ENCODE measurements at places on chromosomes 3 and 15.

- no peak for DNase-seq
Observed at GRCh38 chr3:124486324-124486723, 243.9 kb upstream of the UMPS start.

GRCh38 chr3:12279591-12280326 lies 9.1 kb upstream of the PPARG start:
- no peak for DNase-seq

- no peak for DNase-seq
Observed at GRCh38 chr3:44342176-44342790, 3.7 kb downstream of the TCAIM start.

DNA sequence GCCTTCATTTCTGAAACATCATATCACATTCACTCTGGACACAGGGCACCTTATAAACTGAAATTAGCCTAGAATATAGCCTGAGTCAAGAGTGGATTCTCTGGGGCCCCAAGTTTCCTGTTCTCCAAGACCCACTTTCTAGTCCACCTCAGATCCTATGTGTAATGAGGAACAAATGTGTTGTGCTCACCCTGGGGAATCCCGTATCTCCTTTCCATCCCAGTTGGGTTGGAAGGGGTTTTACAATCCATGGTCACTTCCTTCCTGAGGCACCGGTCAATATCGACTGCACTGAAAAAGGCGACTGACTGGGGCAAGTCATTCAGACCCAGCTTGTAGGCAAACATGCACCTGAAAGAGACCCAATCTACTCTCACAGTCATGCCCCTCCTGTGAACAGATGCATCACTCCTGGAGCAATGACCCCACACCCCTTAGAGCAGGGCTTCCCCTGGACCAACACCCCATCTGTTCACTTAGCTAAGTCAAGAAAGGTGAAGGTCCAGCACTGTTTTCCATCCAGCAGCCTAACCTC lies 17.4 kb downstream of the POLG start:
- no peak for DNase-seq

DNA sequence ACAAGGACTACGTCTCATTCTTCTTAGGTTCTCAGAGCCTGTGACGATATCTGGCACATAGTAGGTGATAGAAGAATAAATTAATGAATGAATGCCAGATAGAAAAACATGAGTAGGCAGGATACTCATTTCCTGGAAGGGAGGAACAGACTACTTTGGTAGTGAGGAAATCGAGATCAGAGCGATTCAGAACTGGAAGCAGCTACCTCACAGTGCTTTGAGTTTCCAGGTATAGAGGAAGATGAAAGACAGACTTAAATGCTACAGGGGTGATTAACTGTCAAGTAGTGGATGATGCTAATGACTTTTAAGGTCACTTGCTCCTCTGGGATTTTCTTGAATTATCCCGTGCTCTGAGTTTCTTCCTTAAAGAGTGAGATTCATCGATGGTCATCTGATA lies 951.5 kb upstream of the CFAP20DC start:
- no peak for DNase-seq

DNA sequence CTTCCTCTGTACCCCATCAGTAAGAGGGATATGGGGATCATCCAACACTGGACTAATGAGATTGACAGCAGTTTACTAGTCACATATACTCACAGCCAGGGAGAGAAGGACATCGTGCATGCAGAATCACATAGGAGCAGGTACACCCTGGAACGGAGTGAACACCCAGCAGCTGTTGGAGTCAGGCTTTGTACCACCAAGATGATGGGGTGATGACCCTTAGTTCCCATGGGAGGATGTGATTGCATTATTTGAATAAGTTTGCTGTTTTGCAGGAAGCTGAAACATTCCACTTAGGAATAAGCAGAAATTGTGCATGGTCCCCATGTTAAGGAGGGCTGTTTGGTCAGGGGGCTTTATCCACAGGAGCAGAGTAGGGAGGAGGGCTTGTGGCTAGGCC lies 482.7 kb upstream of the PDZRN3 start:
- no peak for DNase-seq

DNA sequence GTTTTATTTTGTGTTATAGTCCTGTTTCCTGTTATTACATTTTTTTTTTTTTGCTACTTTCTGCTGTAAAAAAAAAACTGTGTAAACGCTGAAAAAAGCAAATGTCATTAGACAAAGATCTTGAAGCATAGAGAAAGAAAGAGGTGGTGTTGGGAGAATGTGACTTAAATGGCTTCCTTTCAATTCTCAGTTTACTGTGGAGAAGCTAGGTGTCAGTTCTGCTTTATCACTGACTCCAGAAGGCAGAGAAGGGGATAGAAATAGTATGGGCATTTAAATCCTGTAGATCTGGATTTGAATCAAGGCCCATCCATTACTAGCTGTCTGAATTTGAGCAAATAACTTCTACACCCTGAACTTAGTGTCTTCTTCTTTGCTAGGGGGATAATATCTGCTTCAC lies 23.0 kb downstream of the PPM1L start:
- no peak for DNase-seq

DNA sequence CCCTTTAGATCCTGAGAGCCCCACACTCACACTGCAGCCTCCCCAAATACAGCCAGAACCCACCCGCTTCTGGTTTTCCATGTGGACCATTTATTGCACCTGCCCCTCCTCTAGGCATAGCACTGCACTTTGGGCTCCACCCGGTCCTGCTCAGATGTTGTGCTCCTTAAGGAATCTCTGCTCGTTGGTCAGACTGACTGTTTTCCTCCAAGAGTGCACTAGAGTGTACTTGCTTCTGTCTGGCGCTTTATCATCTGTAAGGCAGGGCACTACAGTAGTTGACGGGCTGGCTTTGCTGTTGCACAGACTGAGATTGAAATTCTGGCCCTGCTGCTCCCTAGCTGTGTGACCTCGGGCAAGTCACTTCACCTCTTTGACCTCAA lies 124.1 kb downstream of the CACNA1D start:
- DNase-seq, result no peak

DNA sequence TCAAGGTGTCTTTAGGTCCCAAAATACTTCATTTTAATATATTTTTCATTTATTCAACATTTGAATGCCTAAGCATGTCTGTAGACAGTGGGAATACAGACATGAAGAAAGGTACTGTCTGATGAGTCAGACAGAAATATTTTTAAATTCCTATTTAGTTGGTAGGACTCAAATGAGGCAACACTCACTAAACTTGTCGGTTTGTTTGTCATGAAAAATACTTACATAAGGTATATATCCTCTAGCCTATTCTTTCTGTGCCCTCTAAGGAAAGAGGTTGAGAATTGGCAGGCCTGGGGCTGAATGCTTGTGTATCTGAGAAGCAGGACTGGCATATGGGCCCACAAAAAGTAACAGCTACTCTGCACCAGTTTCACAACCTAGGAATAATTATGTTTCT lies 423.6 kb upstream of the MDFIC2 start:
- DNase-seq, result no peak

- DNase-seq, result no peak
Observed at GRCh38 chr15:61892140-61892539, 168.1 kb downstream of the VPS13C start.

DNA sequence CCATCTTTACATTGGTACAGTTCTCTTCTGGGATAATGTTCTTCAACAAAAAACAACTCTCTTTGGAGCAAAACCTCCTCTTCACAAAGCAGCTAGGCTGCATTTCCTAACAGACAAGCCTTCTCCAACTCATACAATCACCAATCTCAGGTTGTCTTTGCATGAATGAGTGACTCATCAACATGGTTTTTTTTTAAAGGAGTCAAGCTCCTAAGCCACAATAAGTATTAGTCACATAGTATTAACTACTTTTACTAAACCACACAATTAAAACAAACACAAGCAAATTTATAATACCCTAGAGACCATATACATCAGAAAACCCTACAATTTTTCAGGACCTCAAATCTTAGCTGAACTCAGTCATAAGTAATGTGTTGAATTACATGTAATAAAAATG lies 137.4 kb downstream of the TBC1D5 start:
- DNase-seq, result no peak

- DNase-seq, result no peak
Observed at GRCh38 chr3:77271306-77271705, 231.4 kb downstream of the ROBO2 start.

DNA sequence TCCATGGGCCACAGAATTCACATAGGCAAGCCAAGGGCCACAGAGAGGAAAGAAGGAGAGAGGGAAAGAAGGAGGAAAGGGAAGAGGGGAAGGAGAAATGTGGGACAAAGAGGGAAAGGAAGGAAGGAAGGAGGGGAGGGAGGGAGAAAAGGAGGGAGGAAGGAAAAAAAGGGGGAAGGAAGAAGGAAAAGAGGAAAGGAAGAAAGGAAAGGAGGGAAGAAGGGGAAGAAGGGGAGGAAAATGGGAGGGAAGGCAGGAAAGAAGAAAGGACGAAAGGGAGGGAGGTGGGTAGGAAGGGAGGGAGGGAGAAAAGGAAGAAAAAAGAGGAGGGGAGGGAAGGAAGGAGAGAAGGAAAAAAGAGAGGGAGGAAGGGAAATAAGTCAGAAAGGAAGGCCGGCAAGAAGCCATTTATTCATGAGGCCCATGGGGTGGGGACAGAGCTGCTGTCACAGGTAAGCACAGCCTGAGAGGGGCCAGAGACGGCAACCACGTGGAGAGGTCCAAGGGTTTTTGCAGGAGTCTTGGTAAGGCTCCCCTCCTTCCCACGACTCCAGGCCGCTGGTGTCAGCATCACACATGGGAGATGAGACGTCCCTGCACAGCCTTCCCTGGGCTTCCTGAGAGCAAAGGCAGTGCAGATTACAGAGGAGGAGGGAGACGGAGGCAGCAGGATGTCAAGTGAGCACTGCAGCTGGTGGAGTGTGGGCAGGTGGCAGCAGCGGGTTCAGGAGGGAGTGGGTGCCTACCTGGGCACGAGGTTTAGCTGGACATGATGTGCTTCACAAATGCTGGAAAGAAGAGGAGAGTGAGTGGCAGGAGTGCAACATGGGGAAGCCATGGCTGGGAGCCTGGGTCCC lies 5.5 kb downstream of the MYL3 start:
- no peak for DNase-seq

DNA sequence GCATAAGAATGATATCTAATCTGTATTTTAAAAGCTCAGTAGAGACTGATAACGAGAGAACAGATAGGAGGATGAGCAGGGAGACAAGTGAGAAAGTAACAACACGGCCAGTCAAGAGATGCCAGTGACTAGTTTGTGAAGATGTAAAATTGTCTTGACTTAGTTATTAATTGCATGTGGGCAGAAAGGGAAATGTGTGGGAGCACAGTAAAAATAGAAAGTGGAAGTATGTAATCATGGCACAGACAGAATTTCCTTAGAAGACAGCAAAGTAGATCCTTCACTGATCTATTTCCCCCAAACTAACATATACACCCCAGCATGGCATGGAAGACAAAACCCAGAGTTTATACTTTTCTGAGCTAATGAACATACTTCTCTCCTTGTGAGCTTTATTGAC lies 344.5 kb downstream of the FGF12 start:
- DNase-seq, result no peak

- DNase-seq, result no peak
Observed at GRCh38 chr15:92109191-92109873, 255.8 kb downstream of the SLCO3A1 start.

GRCh38 chr3:123028233-123028828 lies 768 bp upstream of the SEMA5B start:
- peak; percentile 58 for DNase-seq

GRCh38 chr3:191253089-191253799 lies 54.2 kb downstream of the OSTN start:
- DNase-seq, result no peak

- no peak for DNase-seq
Observed at GRCh38 chr3:53065841-53066480, 20.1 kb upstream of the SFMBT1 start.

DNA sequence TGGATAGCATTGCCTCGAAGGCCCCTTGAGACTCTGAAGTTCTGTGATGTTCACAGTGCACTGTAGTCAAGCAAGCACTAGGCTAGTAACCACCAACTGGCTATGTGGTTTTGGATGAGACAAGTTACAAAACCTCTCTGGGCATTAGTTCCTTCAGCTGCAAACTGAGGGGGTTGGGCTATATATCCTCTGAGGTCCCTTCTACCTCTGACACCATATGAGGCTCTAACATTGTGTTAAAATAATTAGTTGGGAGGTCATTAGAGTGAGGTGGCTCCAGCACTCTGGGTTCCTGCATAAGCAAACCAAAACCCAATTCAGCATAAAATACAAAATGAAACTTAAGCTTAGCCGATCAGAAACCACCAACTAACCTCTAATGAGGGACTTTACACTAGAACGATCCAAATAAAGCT lies 209.5 kb upstream of the LRRN1 start:
- DNase-seq, result no peak

- no peak for DNase-seq
Observed at GRCh38 chr15:66051833-66052232, 182.5 kb downstream of the RAB11A start.

GRCh38 chr3:132662212-132662611 lies 2.1 kb downstream of the UBA5 start:
- DNase-seq, result no peak

- no peak for DNase-seq
Observed at GRCh38 chr3:11898611-11899325, 52.1 kb upstream of the TAMM41 start.

DNA sequence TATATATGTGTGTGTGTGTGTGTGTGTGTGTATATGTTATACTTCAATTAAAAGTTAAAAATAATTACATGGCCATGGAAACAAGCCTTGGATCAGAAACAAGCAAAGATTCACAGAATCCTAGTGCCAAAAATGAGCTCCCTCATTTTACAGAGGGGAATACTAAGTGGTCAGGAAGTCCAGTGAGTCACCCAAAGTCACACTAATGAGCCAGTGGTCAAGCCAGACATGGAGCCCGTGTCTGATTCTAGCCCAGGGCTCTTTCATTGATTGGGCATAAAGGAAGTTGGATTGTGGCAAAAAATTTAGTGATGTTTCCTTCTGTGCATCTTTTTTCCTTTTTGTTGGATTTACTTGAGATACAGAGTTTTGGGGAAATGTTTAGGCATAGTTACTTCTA lies 152.5 kb upstream of the NPHP3 start:
- DNase-seq, result no peak

GRCh38 chr3:118541796-118542195 lies 492.9 kb downstream of the IGSF11 start:
- DNase-seq, result no peak

DNA sequence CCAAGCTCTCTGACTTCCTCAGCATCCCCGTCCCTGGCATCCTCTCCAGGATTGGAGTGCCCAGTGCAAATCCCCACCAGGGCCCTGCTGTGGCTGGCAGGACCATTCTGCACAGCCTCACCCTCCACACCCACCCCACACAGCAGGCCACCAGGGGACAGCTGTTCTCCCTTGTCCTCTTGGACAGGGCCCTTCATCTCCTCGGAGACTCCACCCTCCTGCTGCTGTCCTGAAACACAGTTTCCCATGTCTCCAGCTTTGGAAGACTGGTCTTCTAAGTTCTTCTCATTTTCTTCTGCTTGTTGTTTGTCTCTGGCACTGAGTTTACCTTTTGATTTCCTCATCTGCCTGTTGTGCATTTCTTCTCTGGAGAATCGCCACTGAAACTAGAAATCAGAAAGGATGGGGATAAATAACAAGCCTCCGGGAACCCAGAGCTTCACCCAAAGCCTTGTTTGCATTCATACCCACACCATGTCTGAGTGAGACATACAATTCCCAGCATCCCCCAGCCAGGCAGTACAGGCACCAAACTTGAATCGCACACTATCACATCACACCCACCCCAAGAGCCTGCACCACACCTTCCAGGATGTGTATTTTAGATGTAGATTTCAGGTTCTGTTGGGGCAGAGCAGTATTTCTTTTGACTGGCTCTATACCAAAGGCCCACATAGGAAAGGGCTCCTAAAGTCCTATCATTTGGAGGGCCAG lies 52.0 kb downstream of the OXNAD1 start:
- DNase-seq, result no peak

All from Peyer's patch (tissue), 4 donors.